ENCODE measurements at places on chromosomes 1 and 21.

DNA sequence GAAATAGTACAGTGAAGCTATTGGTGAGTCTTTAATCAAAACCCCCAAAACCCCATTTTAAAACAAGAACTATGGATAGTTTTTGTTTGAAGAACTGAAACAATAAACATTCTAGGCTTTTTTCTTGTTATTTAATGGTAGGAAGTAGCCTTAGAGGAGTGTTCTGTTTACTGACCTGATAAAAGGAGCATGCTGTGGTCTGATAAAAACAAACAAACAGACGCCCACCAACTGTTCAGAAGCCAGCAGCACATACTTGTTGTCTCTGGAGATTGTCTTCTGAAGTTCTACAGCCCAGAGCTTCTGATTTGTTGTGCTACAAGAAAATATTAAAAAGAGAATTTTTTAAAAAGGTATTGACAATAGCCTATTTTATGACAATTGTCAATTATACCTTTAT, 54.1 kb upstream of the CFAP298 start:
- DNase-seq, result no peak

DNA sequence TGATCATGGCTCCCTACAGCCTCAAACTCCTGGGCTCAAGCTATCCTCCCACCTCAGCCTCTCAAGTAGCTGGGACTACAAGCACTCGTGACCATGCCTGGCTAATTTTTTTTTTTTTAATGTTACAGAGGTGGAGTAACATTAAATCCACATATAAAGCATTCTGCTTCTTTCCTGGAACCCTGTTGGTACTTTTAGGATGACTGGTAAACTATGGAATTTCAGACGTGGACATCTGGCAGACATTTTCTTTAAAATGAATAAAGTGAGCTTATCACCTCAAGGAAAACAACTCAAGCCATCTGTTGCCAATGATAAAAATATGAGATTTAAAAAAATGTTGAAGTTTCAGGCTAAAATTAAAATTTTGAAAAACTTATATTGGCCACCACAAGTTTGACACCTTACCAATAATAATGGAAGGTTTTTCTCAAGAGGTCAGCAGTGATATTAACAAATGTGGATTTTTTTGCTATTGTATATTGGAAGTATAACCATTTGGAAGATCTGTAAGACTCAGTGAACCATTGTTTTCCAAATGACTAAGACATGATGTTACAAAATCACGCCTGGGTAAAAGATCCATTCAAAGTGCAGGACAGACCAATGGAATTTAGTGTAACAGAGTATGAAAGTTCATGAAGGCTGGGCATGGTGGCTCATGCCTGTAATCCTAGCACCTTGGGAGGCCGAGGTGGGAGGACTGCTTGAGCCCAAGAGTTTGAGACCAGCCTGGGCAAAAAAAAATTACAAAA, 52.7 kb upstream of the EIF4G3 start:
- no peak for DNase-seq

DNA sequence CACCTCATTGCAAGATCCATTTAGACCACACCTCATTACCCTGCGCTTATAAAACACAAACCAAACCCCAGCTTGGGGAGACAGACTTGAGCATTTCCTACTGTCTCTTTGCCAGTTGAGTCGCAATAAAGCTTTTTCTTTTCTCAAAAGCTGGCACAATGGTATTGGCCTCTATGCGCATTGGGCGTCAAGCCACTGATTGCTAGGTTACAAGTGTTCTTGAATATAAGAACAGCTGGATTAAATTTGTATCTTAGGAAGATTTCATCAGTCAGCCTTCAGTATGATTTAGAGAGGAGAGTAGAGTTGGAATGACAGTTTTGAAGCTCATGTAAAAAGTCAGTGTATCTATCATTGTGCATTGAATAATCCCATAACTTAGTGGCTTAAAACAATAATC, 84.9 kb upstream of the RAB4A start:
- no peak for DNase-seq

DNA sequence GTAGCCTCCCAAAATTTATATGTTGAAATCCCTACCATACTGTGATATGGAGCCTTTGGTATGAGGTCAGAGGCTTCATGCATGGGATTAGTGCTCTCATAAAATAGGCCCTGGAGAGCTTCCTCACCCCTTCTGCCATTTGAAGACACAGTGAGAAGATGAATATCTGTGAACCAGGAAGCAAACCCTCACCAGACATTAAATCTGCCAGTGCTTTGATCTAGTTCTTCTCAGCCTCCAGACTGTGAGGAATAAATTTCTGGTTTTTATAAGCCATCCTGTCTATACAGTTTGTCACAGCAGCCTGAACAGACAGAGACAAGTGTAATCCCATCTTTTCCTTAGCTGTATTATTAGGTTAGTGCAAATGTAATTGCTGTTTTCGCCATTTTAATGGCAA, 88.4 kb downstream of the OLFML2B start:
- no peak for DNase-seq

- no peak for DNase-seq
Measured at GRCh38 chr1:87478231-87478630, 149.6 kb downstream of the LMO4 start.

GRCh38 chr1:106986603-106987002, 69.9 kb upstream of the PRMT6 start:
- DNase-seq, result no peak

DNA sequence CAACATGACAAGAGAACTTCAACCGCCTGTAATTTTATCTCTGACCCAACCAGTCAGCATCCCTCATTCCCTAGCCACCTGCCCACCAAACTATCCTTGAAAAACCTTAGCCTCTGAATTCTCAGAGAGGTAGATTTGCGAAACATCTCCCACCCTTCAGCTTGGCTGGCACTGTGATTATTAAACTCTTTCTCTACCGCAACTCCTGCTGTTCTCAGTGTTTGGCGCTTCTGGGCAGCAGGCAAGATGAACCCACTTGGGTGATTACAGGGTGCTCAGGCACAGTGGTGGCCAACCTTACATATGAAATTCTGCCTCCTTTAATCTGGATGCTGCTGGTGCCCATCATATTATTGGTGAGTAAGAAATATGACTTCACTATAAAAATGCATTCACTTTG, 22.1 kb downstream of the CCDC190 start:
- no peak for DNase-seq

GRCh38 chr1:117609471-117609911, 3.6 kb downstream of the TENT5C start:
- DNase-seq, result no peak

DNA sequence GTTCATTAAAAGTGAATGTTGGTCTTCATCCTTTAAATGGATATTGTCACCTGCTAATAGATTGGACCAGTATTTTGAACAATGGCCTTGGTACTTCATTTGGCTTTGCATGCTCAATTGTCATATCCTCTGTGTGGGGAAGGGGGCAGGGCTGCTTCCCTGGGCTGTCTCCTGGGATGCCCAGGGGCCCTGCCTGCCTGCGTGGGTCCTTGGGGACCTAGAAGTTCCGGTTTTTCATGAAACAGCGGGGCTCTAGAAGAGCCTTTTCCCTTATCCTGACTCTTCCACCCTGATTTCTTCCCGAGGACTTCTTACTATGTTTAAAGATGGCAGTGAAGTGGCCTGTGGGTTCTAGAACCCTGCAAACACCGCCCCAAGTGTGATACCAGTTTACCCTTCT, 97.5 kb downstream of the DISC1 start:
- DNase-seq, result no peak

- no peak for DNase-seq
Measured at GRCh38 chr1:163168053-163168452, 34.7 kb downstream of the RGS5 start.

DNA sequence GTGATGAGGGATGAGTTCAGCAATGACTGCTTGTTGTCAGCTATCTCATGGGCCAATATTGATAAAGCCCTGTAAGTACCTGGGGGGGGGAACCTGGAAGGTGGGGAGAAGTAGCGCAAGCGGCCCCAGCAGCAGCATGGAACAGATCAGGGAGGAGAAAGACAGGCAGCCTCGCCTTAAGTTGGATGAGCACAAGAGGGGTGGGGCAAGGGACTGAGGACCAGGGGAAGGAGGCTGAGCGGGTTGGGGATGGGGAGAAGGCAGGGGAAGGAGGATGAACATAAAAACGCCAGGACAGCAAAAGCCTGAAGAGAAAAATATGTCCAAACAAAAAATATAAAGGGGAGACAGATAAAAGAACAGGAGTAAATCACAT, 70.6 kb downstream of the ALG14 start:
- DNase-seq, result no peak

DNA sequence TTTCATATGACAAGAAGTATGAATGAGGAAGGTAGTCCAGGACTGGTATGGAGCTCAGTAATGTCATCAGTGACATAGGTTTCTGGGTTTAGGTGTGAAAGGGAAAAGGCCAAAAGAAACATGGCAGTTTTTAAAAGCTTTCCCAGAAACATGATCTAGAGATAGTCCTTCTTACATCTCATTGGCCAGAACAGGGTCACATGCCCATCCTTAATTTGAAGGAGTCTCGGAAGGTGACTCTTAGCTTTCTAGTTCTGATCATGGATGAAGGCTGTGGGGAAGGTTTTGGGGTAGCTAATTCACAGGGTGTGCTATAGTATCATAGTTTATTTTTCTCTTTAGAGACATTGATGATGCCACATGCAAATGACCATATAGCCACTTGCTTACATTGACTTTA, 55.3 kb downstream of the RPS6KC1 start:
- no peak for DNase-seq

DNA sequence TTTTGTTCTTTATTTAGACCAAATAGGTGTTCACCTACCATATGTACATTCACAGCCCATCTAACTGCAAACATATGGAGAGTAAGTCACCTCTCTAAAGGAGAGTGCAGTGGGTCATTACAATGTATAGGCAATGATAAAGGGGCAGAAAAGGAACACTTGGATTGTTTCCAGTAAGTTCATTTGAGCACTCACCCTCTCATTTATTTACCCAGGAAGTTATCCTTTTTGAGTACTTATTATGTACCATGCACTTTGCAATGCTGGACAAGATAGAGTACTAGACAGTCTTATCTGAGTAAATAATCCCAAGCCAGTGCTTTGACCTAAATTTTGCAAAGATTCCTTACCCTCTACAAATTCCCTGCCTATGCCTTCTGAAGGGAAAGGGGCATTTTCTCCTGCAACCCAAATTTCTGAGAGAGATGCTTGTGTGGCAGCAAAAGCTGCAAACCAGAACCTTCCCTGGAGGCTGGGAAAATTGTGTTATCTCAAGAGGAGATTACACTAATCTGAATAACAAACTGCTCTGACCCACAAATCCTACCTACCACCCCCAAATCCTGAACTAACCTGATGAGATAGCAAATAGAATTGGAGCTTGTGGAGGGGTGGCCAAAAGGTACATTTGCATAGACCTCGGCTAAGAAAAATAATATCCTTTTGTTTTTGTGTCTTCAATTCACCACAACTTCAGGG, 18.6 kb upstream of the RGS8 start:
- no peak for DNase-seq

GRCh38 chr1:174359454-174359805, 88.3 kb upstream of the GPR52 start:
- DNase-seq, result no peak

DNA sequence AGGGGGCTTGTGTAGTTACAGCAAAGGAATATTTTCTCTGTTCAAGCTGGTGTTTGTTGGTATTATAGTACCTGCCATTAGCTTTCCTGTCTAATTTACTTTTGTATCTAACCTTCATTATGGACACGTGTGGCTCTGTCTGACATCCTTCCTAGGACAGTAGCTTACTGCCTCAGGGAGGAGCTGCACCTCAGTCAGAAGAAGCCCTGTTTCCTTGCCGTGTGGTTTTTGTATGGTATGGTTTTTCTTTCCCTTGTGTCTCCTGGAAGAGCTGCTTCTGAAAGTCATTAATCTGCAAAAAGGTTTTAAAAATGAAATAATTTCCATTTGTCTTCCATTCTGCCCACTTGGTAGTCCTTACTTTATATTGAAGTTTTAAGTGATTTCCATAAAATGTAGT, 17.4 kb upstream of the CRB1 start:
- no peak for DNase-seq

GRCh38 chr1:89939693-89940438, 55.0 kb upstream of the ZNF326 start:
- DNase-seq, result no peak

DNA sequence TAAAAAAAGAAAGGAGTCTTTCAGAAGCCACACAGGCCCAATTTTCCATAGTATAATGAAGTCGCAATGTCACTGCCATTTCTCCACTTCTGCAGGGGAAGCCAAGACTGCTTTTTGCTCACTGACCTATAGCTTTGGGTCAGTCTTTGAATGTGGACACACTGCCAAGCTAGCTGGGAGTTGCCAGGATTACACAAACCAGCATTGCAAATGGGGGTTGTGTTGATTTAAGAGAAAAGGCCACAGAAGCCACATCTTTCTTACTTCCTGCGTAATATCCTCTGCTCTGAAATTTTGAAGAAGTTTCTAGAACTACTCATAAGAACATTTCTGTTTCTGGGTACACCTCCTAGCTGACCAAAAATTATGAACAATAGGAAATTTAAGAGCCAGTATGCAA, 45.8 kb upstream of the SAMSN1 start:
- DNase-seq, result peak; percentile 76

GRCh38 chr1:56798053-56798471, 21.1 kb downstream of the FYB2 start:
- DNase-seq, result no peak

DNA sequence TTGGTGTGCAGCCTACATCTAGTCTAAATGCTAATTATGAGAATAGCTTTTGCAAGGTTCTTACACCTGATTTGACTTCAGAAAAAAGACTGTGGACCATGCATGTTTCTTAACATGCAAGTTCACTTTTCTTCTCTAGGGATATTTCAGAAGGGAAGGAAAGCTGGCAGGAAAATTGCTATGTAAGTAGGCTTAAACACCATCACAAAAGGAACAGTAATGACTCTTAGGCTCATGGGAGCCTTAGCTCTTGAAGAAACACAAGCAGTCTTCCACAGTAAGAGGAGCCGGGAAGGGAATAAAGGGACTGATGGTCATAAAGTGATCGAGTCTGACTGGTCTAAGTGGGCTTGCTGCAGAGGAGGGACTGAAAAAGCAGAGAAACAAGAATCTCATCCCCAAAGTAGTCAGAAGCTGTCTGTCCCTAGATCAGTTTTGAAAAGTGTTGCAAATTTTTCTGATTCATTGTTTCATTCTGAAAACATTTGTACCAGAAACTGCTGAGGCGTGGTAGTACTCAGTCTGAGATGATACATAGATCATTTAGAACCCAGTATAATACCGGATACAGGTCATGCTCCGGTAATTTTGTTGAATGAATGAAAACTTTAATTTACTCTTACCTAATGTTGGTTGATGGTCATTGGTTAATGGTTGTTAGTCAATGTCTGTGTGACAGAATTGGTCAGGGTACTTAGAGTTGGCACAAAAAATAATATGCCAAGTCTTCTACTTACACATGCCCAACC, 40.9 kb downstream of the SMYD2 start:
- no peak for DNase-seq
